Cardiac atrium fibroblast (primary cell): ENCODE measurements at places on chromosomes 11 and 22. TPM values are rescaled to one million over a fixed set of nuclear protein-coding genes. Genes with fewer than 3 reads are reported as not detected.

PHLDB1 gene
- 99.8 and 122 TPM in 2 replicates for total RNA-seq

PNPLA2 gene
- 27.1 and 29.4 TPM in 2 replicates for total RNA-seq

VWCE gene
- 8.9 and 13.0 TPM in 2 replicates for total RNA-seq

GGTLC3 gene
- not detected in 2 replicates for total RNA-seq
